ENCODE measurements at places on chromosomes 12 and 14.

GRCh38 chr12:122569288-122569687 lies 42.2 kb downstream of the KNTC1 start:
- no peak for DNase-seq

GRCh38 chr12:19529951-19530636 lies 90.8 kb downstream of the AEBP2 start:
- DNase-seq, result no peak

GRCh38 chr14:71621276-71621675 lies 311.0 kb upstream of the RGS6 start:
- DNase-seq, result no peak

- no peak for DNase-seq
These were observed 32.8 kb downstream of the CCDC91 start for GRCh38 chr12:28223025-28223554.

DNA sequence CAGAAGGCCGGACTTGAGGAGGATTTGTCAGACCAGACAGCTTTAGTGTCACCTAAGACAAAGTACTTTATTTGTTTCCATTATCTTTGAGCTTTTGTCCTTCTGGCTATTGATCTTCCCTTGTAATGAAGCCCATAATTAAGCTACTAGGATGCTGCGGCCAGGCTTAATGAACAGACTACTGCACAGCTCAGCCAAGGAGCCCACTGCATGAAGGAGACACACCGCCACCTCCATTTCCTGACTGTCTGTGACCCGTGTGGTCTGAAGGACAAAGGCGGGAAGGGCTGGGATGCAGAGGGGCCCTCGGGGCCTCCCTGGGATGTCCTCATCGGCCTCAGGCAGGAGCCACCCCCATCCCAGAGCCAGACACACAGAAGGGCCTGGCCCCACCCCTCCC lies 31.0 kb upstream of the GALNT9 start:
- no peak for DNase-seq

GRCh38 chr12:99386907-99387306 lies 260.6 kb upstream of the GARIN6 start:
- no peak for DNase-seq

DNA sequence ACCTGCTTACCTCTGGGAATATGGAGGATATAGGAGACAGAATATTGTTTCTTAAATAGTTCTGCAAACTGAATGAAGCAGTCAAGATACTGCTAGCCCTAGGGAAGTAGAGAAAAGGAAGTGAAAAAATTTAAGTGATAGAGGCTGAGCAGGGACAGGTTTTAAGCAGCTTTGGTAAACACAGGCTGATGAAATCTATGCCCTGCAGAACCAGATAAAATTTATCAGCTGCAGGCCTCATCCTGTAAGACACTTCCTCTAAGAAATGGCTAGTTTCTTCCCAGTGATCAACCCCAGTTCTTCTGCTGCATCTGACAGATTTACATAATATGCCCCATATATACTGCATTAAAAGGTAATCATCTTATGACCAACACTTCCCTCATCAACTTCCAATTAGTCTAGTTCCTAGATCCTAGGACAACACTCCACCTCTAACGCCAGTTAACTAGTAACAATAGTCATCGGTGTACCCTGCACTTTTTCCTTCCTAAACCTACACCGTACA lies 1.3 kb upstream of the ESYT1 start:
- DNase-seq, result no peak

DNA sequence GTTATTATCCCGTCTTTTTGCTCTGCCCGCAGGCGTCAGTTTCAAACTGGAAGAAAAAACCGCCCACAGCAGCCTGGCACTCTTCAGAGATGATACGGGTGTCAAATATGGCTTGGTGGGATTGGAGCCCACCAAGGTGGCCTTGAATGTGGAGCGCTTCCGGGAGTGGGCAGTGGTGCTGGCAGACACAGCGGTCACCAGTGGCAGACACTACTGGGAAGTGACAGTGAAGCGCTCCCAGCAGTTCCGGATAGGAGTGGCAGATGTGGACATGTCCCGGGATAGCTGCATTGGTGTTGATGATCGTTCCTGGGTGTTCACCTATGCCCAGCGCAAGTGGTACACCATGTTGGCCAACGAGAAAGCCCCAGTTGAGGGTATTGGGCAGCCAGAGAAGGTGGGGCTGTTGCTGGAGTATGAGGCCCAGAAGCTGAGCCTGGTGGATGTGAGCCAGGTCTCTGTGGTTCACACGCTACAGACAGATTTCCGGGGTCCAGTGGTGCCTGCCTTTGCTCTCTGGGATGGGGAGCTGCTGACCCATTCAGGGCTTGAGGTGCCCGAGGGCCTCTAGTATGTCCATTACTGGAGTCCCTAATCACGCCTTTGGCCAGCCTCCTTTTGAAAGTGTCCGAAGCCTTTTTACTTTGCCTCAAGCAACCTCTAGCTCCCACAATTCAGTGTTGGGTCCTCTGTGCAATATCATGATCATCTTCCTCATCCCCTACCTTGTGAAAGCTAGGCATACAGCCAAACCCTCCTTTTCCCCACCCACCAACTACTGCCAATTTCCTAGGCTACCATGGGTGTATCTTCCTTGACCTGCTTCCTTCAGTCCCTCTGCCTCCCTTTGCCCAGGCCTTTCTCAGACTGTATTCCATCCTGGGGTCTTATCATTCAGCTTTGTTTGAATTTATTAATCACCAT lies 891 bp downstream of the SPRYD4 start:
- DNase-seq, result no peak

DNA sequence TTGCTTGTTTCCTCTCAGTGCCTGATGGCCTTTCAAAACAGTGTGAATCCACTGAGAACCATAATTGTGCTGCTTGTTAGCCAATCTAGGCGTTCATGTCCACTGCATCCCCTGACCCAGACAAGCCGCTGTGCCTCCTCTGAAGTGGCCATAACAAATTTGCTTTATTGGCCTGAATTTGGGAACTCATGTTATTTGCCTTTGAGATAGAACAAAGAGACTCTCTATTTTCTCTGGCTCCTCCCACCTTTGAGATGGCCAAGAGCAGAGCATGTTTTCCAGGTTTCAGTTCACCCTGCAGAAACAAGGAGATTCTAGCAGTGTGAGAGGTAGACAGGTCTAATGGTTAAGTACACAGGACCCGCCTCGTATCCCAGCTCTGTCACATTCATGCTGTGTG lies 723.9 kb downstream of the MED13L start:
- no peak for DNase-seq

DNA sequence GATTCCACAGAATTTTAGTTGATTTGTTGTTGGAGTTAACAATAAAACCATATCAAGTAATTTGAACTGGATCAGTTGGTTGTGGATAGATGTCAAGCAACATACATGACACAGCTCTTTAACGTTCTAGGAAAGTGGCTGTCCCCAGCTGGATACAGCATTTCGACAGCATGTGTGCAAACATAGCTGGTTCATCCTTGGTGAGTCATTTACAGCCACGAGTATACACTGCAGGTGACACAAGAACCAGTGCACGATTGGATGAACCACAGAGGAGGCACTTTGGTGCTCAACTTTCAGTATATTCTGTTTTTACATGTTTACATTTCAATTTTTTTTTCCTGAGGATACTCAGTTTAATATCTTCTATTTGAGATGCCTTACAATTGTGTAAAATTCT lies 242.4 kb downstream of the TMEM117 start:
- no peak for DNase-seq

DNA sequence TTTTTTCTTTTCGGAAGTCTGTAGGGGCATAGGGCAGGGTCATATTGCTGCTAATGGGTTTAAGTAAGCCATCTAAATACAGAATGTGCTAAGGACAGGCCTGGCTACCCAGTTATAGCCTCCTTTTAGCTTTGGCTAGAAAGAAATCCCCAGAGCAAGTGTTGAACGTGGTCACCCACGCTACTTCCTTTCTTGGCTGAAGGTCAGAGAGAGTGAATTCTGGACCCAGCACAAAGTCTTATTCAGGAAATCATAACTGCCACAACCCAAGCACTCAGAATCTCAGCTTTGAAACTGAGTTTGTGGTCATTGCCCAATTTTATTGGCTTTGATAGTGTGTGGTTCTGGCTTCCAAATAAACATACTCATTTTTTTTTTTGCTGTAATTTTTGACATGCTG lies 542.1 kb upstream of the ATP2B1 start:
- DNase-seq, result no peak

DNA sequence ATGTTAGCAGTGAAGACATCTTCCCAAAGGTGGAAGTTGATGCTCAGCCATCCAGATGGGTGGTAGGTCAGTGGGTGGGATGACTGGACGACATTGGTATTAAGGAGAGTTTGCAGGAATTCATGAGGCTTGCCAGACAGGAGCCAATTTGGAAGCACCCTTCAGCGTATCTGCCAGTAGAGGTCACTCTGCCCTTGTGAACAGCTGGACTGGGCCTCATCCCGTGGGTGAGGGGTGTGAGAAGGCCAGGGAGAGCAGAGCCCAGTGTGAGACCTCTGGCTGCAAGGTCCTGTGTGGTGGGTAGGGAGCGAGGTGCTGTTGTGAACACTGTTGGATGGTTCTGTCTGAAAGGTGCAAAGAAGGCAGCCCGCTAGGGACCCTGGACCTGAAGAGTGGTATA lies 37.7 kb downstream of the SLC5A8 start:
- DNase-seq, result no peak

GRCh38 chr14:52802597-52802996 lies 11.2 kb upstream of the GNPNAT1 start:
- no peak for DNase-seq

DNA sequence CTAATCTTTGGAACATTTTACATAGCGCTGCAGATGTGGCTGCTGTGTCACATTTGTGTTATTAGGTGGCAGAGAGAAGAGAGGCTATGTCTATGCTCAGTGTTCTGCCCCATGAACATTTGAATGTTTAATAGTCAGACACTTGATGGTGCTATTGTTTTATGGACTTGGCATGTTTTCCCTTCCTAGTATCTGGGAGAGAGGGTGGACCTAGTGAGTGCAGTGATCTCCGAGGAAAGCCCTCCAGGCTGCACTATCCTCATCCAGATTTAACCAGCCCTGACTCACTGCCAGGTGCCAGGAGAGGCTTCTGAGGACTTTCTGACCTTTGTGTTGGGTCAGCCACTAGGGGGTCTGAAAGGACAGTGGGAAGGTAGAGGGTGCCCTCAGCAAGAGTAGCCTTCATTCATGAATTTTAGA lies 24.3 kb downstream of the ZFC3H1 start:
- no peak for DNase-seq

DNA sequence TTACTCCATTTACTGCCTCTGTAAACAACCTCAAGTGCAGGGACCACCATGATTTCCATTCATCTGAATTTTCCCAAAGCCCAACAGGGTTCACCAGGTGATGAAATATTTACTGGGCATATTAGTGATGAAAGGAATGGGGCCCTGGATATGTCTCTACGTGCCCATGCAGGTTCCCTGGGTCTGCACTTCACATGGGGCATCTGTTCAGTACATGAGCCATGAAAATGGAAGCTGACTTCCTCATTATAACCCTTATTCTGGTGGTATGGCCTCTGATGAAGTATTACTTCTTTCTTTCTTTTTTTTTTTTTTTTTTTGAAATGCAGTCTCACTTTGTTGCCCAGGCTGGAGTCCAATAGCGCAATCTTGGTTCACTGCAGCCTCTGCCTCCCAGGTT lies 26.5 kb upstream of the CORO1C start:
- no peak for DNase-seq

GRCh38 chr14:61609191-61609843 lies 86.0 kb upstream of the HIF1A start:
- DNase-seq, result no peak

DNA sequence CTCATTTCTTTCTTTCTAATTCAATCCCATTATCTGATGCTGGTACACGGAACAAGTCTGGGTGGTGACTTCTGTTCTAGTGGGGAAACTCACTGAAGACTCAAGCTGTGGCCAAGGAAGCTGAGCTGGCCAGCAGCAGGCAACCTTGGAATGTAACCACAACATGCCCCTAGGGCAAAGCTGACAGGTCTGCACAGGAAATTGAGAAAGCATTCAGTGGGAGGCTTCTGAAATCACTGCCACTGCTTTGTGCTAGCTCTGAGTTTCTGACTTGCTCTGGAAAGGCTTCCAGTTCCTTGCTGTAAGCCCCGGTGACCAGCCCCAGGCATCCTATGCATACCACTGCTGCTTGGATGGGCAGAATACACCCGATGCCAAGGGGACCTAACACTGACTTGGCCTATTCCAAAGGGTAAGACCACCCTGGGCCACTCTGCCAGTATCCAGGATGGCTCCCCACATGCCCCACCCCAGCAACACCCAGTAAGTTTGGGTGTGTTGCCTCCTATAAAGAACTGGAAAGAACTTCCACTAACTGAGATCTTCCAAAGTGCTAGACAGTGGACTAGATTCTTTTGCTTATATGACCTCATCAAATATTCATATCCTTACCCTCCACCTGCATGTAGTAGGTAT lies 84.5 kb upstream of the CDKN3 start:
- no peak for DNase-seq

- no peak for DNase-seq
These were observed 479.0 kb upstream of the SYT1 start for GRCh38 chr12:78385541-78385940.

- no peak for DNase-seq
These were observed 32.8 kb downstream of the CCER1 start for GRCh38 chr12:90922145-90922627.

- DNase-seq, result no peak
These were observed 120.1 kb downstream of the MDGA2 start for GRCh38 chr14:47555333-47555732.

- peak; percentile 40 for DNase-seq
These were observed 24.3 kb downstream of the SYNDIG1L start for GRCh38 chr14:74401504-74402241.
